ENCODE measurements at places on chromosomes 3 and 15. TPM values are rescaled to one million over a fixed set of nuclear protein-coding genes. Genes with fewer than 3 reads are reported as not detected.

ZNF662 gene
- 2.8 TPM for total RNA-seq

ERC2 gene
- total RNA-seq: 0.44 TPM

MELTF gene
- 4.9 TPM for total RNA-seq

P2RY13 gene
- not detected for total RNA-seq

ROBO1 gene
- 67.2 TPM for total RNA-seq

CRTAP gene
- 507 TPM for total RNA-seq

CPLX3 gene
- total RNA-seq: not detected

ZBED2 gene
- not detected for total RNA-seq

WNT5A gene
- total RNA-seq: 3.6 TPM

STARD9 gene
- 13.7 TPM for total RNA-seq

NOX5 gene
- 0.83 TPM for total RNA-seq

DAZL gene
- total RNA-seq: not detected

CPN2 gene
- not detected for total RNA-seq
